ENCODE measurements at places on chromosomes 1 and 21.

DNA sequence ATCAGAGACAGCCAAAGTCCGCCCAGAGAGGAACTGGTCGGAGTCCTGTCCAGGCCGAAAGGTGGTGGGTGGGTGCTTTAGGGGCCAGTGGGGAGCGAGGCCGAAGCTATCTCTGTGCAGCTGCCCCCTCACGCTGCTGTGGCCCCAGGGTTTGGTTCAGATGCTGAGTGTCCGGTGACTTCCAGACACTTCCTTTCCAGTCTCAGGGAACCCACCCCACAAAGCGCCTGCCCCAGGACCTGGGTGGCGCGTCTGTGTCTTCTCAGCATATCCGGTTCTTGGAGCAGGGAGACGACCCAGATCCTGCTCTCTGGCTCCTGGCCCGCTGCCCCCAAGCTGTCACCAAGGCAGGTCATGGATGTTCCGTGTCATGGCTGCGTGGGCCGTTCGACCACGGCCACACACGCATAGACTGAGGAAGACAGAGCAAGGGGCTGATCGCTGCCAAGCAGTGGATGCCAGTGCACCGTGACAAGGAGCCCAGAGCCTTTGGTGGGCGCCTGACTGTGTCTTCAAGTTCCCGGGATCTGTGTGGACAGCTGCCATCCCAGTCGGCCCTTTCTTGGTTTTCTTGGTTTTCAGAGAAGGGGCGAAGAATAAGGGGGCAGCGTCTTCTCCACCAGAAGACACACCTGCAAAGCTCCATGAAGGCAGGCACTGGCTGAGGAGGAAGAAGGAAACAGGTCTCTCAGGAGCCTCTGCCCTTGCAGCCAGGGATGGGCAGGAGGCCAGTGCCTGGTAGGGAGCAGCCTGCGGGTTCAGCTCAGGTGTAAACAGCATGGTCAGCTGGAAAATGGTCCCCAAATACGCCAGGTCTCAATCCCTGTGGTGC lies 22.9 kb upstream of the COL18A1 start:
- no peak for DNase-seq

DNA sequence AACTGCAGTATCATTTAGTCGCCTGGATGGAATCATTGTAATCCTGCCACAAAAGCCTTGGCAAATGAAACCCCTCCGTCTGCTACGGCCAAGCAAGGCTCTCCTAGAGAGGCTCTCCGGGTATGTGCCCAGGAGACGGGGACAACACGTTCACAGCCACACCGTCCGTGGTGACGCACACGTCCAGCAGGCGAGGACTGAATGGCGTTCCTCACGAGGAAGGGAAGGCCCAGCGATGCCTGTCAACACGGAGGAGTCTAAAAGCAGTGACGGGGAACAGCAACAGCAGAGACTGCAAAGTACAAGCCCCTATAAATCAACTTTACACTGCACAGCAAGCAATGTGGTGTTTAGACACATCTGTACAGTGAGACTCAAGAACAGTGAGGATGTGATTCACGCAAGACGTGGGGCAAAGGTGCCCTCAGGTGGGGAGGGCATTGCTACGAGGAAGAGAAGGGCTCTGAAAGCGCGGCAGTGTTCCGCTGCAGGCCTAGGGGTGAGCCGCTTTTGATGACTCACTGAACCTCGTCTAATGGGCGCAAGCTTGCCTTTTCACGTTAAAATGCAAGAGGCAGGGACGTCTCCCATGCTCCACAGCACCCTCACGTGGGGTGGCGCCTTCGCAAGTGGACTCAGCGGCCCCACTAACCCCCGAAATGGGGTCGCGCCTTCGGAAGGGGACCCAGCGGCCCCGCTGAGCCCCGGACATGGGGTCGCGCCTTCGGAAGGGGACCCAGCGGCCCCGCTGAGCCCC lies 6.8 kb downstream of the WRAP73 start:
- no peak for DNase-seq

DNA sequence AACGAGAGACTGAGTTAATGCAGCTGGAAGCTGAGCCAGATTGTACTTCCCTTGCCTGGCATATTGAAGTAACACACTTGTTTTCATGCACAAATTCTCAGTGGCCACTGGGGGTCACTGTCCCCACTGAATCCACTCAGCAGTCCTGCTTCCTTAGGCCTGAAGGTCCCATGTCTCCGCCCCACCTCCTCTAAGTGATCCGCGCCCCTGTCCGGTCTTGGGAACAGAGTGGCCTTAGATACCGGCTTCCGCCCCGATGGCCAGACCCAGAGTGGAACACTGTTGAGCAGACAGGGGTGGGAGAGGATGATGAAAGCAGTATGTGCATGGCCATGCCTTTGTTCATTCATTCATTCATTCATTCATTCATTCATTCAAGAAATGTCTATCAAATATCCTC lies 34.8 kb downstream of the CHAF1B start:
- DNase-seq = no peak

DNA sequence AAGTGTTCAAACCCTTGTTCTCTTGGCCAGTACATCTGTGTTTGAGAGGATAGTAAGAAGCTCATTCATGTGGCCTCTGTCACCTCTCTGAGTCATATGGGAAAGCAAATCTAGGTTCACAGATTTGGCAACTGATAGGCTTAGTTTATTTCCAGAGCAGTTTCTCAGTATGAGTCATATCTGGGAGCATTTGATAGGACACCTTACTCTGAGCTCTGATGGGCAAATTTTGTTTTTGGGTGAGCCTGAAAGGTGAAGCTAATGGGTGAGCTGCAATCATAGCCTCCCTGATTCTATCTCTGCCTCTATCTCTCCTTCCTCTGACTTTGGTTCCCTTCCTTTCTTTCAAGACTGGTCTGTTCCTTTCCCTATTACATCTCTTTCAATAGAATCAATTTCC lies 134.4 kb downstream of the S1PR1 start:
- DNase-seq = no peak

DNA sequence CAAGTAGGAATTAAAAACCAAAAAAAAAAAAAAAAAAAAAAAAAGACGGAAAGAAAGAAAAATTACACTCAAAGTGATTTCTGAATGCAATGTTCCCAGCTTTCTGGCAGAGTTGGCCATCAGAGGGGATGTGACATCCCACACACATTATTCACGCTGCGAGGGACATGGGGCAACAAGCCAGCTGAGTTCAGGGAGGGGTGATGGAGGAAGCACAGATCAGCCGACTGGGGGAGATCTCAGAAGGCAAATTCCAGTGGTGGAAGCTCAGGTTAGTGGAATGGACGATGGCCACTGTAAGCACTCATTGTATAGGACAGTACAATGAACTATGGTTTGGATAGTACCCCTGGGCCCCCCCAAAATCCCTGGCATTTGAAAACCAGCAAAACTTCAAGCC lies 311.9 kb downstream of the PCP4 start:
- DNase-seq = no peak

DNA sequence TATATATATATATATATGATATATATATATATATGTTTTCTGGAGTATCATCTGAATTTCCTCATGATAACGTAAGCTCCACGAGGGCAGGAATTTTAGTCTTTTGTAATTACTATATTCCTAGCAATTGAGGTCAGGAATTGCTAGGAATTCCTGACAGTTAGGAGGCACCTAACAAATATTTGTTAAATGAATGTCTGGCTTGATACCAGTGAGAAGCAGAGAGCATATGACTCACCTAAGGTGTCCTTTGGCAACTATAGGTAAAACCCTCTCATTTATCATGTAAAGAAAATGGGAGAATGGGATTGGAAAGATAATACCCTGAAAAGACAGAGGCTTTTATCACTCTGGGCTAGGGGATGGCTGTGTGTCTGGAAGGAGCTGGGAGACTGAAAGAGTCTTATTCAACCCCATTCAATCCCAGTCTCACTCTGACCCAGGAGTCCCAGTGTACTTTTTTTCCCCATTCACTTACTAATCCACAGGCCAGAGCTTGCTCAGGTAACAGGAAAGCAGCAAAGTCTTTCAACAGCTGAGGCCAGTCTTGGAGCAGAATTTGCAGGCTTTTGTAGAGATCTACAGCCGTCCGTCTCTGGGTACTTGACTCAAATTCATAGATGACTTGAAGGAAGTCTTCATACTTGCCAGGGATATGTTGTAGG lies 71.2 kb downstream of the DAP3 start:
- no peak for DNase-seq

GRCh38 chr1:75174031-75174760 lies 40.0 kb downstream of the LHX8 start:
- DNase-seq = no peak

GRCh38 chr1:206591226-206591625 lies 21.0 kb downstream of the EIF2D start:
- no peak for DNase-seq

GRCh38 chr1:197781968-197782721 lies 6.9 kb upstream of the DENND1B start:
- DNase-seq = no peak

DNA sequence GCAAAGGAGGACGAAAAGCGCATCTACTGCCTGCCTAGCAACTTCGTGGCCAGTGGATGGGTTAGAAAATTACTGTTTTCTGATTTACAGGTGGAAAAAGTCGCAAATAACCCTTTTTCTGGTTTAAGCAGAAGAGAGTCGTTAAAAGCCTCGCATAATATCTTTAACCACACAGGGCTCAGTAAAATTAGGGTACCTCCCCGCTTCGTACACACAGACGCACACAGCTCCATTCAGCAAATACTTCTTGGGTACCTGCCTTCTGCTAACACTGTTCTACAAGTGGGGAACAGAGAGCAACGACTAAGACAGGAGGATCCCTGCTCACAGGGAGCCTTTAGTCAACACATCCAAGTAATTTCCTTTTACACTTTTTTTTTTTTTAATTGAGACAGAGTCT lies 704 bp downstream of the ALG6 start:
- DNase-seq = no peak

All from activated T-helper 1 cell treated with anti-CD3 and anti-CD28 coated beads, Interleukin-2, amount 50 U/mL, for 16 hours (primary cell).